ENCODE measurements at places on chromosomes 11 and 22. TPM values are rescaled to one million over a fixed set of nuclear protein-coding genes. Genes with fewer than 3 reads are reported as not detected.

The KCNK4 gene
- total RNA-seq: not detected

The LMNTD2 gene
- total RNA-seq: 4.1 TPM

The MIF gene
- total RNA-seq: 361 TPM

The PYGM gene
- 3.7 TPM for total RNA-seq

The KRTAP5-10 gene
- not detected for total RNA-seq

The MS4A15 gene
- 13.4 TPM for total RNA-seq

The LRRC74B gene
- 0.94 TPM for total RNA-seq

The OR8G1 gene
- not detected for total RNA-seq

The CHCHD10 gene
- 73.0 TPM for total RNA-seq

The IGF2 gene
- total RNA-seq: 12.0 TPM

The ACTN3 gene
- total RNA-seq: 0.16 TPM

The LMO1 gene
- not detected for total RNA-seq

The MUC2 gene
- not detected for total RNA-seq

The IGLL5 gene
- total RNA-seq: 8.1 TPM

The OTOG gene
- not detected for total RNA-seq

The TNNI2 gene
- total RNA-seq: 8.5 TPM
